ENCODE measurements at places on chromosomes 5 and 9.

GRCh38 chr5:132190161-132190817, 37.4 kb downstream of the P4HA2 start:
- DNase-seq: peak; percentile 24

- DNase-seq: no peak
Observed at GRCh38 chr9:91198405-91198804, 163.3 kb downstream of the AUH start.

DNA sequence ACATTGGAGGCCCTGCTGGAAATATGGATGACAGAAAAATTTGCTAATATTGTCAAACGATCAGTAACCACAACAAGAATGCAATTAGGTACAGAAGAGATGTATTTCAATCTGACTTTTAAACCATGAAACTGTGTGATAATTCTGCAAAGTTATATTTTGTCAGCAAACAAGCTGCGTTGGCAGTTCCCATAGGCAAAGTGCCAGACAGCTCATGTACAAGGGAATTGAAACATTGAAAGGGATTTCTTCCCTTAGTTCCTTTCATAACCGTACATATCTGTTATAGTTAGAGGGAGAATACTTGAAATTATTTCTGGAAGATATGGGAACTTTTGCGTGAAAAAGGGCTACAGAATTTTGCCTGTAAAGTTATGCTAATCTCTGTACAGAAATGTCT, 419.4 kb upstream of the PTGER4 start:
- no peak for DNase-seq

- no peak for DNase-seq
Observed at GRCh38 chr9:4850603-4851310, 58.0 kb downstream of the RCL1 start.

DNA sequence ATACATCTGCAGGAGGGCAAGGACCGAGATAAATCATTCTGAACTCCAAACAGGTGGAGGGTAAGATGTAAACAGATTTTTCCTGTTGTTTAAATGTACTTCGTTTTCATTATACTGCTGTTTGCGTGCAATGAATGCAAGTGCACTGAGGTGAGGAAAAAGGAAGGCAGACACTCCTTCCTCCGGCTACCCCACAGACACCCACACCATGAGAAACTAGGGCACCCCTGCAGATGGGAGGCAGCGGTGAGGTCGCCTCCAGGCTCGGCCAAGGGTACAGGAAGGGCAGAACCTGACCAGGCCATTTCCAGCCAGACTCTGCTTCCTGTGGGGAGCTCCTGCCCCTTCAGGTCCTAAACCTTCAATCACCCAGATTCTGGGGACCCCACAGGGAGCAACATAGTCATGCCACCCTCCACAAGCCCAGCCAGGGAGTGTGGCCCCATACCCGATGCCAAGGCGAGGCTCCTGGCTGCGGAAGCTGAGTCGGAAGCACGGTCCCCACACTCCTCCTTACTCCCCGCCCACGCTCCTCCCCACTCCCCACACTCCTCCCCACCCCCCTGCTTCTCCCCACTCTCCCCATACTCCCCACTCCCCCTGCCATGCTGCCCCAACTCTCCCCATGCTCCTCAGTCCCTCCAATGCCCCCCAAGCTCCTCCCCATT, 37.1 kb downstream of the VAV2 start:
- DNase-seq: no peak

- no peak for DNase-seq
Observed at GRCh38 chr9:86410281-86410680, 56.1 kb upstream of the TUT7 start.

DNA sequence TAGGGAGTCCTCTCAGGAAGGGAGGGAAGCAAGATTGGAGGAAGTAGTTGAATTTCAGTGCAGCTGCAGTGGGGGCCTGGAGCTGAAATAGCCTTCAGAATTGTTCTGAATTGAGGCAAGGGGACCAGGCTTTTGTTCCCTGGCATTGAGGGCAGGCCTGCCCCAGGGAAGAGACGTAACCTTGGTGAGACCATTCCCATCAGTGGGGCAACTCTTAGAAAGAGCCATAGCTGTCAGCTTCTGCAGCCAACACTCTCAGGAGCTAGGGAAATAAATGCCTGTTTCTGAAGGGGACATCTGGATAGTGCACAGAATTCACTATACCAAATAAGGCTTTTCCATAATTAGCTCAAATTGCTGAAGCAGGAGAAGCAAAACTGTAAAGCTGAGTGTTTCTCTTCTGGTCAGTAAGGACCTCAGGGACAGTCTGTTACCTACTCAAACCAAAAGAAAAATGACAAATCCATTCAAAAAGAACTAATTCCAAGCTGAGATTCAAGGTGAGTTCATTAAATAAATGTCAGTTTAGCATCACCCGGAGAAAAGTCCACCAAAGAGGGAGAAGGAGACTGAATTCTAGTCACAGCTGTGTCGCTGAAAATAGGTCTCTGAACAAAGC, 44.0 kb downstream of the LYRM7 start:
- DNase-seq: no peak

- no peak for DNase-seq
Observed at GRCh38 chr9:89080193-89080592, 88.9 kb downstream of the S1PR3 start.

DNA sequence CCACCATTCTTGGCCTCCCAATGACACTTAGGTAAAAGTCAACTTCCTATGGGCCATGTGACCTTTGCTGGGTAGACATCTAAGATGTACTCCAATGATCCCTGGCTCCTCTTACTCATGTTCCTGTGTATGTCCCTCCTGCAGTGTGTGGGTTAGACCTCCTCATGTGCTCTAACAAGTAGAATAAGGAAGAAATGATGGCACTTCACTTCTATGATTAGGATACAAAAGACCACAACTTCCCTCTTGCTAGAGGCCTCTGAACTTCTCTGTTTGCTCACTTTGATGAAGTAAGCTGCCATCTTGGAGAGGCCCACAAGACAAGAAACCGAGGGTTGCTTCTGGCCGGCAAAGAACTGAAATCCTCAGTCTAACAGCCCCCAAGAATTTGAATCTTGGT, 131.8 kb downstream of the TAF11L14 start:
- DNase-seq: no peak

- no peak for DNase-seq
Observed at GRCh38 chr5:149229298-149229937, 42.2 kb upstream of the AFAP1L1 start.

DNA sequence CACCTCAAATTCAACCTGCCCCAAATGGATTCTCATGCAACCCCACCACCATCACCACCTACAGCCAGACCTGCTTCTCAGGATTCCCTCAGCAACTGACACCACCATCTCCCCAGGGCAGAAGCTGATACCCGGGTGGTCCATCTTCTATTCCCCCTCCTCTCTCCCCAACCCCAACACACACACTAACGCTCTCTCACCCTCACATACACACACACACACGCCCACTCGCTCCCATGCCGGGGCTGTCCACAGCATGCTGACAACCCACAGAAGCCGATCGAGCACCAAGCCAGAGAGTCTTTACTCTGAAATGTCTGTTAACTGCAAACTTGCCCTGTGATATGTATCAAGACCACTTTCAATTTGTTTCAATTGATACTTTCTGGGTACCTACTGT, 28.4 kb downstream of the B4GALT1 start:
- DNase-seq: no peak

DNA sequence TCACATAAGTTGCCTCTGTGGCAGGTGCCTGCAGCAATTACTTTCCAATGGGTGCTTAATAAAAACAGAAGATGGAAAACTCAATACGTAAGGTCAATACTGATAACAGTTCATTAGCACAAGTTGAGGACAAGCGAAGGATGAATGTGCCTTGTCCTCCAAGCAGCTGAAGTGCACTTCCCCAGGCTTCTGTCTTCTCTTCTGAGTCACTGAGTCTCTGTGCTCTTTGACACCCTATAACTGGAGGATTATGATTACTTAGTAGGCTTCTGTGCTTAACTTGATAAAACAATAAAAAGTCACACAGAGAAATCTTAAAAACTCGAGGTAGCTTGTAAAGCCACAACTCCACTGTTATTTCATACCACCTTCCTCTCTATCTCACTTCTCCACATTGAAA, 216.6 kb upstream of the ADCY2 start:
- DNase-seq: no peak

DNA sequence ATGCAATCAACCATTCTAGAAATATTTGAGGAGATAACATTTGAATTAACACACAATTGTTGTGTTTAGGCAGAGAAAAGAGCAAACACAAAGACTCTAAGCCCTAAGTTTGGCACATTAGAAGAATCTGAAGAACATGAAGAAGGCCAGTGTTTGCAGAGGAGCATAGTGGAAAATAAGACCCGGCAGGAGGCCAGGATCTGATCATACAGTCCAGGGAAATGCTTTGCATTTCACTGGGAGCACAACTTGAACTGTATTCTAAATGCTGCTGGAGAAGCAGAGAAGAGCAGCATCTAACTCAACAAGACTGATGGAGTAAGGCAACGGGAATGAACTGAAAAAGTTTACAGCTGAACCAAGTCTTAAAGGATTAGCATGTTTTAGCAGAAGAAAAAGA, 463.4 kb downstream of the ZNF608 start:
- no peak for DNase-seq

DNA sequence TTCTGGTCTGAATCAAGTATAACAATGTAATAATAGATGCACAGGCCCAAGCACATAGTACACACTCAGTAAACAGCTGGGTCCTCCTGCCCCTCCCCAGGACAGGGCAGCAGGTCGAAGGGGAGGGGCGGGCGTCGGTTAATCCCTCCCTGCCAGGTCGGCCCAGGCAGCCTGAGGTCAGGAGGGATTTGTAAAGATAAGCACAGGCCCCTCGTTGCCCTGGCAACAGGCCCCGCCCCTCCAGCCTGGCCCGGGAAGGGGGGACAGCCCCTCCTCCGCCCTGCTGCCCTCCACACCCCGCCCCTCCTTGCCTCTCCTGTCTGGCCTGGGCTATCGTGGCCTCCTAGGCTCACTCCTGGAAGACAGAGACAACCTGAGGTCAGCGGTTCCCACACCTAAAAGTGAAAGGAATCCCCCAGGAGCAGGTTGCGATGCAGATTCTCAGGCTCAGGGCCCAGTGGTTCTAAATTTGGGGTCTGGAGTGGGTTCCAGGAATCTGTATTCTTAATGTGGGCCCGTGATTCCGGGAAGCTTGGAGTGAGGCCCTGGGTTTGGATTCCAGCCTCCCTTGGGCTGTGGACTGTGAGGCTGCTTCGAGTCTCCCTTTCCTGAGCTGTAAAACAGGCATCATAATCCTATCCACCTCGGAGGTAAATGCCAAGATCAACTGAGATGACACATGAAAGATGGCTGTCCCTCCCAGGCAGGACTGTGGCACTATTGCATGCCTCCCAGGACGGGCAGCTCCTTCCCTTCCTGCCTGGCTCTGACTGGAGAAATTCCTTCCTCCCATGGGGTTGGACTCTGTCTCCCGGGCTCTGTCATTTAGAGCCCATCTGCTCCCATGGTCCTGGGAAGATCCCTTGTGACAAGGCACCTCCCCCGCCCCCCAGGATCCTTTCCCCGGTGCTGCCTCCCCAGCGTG, 4.4 kb downstream of the CRB2 start:
- no peak for DNase-seq

- DNase-seq: no peak
Observed at GRCh38 chr5:74579215-74579614, 61.3 kb downstream of the ENC1 start.

GRCh38 chr5:68332556-68332955, 117.0 kb downstream of the PIK3R1 start:
- no peak for DNase-seq

GRCh38 chr9:6098431-6098830, 83.0 kb upstream of the RANBP6 start:
- no peak for DNase-seq

- no peak for DNase-seq
Observed at GRCh38 chr5:170329524-170329923, 31.9 kb upstream of the LCP2 start.

GRCh38 chr9:91047993-91048607, 246.5 kb downstream of the SYK start:
- DNase-seq: no peak

- no peak for DNase-seq
Observed at GRCh38 chr5:66694036-66694435, 97.8 kb downstream of the MAST4 start.

GRCh38 chr5:169050636-169051035, 250.3 kb downstream of the SLIT3 start:
- DNase-seq: no peak

GRCh38 chr9:134491196-134491835, 150.3 kb upstream of the COL5A1 start:
- DNase-seq: no peak

DNA sequence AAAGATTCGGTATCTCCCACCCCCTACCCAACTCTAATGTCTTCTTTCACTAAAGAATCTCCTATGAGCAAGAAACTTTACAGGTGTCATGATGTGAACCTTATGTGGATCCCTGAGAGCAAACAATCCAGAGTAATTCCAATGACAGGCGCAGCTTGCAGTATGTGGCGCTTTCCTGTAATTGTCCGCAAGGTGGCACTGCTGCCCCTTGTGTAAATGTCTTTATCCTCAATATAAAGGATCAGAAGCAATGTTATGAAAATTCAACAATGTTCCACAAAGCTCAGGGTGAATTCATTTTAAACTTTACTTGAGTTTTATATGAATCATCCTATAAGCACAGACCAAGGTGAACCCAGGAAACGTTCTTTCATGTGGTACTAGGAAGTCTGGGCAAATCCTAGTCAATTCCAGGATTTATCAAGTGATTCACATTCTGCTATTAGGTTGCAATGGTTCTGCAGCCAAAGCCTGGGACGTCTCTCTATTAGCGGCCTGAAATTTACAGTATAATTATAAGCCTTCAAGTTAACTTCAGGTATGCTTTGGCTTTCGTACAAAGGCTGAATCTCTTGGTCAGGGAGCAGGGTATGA, 113.7 kb downstream of the TRPM6 start:
- peak; percentile 39 for DNase-seq

GRCh38 chr5:59055745-59056448, 473.0 kb downstream of the RAB3C start:
- no peak for DNase-seq

DNA sequence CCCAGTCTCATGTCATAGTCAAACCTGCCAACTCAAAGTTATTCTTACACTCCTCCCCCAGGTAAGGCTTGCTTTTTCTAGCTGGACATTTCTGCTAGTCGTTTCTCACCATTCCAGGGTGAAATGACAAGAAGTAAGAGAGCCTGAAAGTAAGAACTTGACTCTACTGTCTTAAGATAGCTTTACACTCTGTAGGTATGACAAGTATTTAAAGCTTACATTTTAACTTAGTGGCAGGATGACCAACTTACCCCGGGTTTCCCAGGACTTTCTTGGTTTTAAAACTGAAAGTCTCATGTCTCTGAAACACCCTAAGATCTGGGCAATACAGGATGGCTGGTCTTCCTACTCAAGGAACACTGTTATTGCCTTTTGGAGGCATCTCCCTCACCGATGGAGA, 67.5 kb upstream of the PIK3R1 start:
- no peak for DNase-seq

- DNase-seq: no peak
Observed at GRCh38 chr9:114938687-114939575, 8.5 kb upstream of the TNFSF8 start.

Measured in Panc1 (cell line).